Foreskin fibroblast (primary cell): ENCODE measurements at places on chromosomes 3 and 15.
A peak's percentile ranks its signal among the peaks of the same experiment; 100 is the strongest.

DNA sequence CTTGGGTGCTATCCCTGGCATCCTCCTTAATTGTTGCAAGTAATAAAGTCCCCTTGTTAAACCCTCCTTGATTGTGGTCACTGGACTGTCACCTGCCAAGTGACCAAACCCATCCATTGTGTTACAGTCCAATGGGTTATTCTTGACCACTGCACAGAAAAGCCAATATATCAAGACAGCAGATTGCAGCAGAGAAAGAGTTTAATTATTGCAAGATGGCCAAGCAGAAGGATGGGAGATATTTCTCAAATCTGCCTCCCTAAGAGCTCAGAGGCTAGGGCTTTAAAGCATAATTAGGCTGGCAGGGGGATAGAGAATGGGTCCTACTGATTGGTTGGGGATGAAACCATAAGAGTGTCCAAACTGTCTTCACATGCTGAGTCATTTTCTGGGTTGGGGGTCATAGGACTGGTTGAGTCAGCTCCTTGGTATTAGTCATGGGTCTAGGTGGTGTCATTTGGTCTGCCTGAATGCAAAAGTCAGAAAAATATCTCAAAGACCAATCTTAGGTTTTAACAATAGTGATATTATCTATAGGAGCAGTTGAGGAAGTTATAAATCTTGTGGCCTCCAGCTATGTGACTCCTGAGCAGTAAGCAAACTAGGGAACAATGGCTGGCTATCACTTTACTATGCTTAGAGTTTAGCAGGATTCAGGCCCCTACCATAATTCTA is 19.1 kb upstream of the XYLB start:
- peak; percentile 79 for DNase-seq

DNA sequence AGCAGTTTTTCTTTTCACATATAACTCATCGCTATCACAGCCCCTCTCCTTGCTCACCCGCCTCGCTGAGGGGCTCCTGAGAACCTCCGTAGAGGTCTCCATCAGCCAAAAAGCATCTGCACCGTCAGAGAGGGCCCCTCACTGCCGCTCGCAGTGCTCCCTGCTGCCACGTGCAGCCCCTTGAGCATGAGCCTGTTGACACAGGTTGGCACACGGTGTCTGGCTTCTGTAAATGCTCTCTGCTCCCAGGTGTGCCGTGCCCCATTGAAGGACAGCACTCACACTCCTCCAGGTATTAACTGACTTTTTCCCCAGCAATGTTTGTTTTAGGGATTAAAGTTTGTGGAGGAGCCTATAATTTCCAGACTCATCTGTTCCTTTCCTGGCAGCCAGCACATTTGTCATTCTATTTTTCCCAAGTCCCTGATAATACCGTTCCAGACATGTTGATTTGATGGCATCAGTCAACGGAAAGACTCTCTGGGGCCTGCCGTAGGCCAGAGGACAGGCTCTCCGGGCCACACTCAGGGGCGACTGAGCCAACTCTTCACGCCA is 2.1 kb upstream of the FURIN start:
- no peak for DNase-seq

- DNase-seq = no peak
Observed at GRCh38 chr3:114550165-114550564, 256.3 kb downstream of the TIGIT start.

- DNase-seq = peak; percentile 54
Observed at GRCh38 chr3:126245811-126246727, 65.7 kb upstream of the ALDH1L1 start.
